ENCODE measurements at places on chromosomes 1 and 21.
A peak's percentile ranks its signal among the peaks of the same experiment; 100 is the strongest.

GRCh38 chr1:94709891-94710581 is 110.1 kb upstream of the SLC44A3 start:
- DNase-seq = no peak

DNA sequence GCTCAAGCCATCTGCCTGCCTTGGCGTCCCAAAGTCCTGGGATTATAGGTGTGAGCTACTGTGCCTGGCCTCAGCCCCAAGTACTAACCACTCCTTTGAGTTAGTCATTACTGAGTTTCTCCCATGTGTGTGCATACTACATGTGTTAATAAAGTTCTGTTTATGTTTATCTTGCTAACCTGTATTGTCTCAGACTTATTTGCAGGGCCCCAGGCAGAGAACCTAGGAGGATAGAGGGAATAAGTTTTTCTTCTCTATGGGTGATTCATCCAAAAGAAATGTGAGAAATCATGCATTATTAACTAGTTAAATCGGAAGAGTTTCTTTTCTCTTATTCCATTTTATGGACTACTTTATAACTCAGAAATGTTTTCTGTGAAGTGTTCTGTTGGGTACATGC is 203.9 kb upstream of the CACYBP start:
- no peak for DNase-seq

DNA sequence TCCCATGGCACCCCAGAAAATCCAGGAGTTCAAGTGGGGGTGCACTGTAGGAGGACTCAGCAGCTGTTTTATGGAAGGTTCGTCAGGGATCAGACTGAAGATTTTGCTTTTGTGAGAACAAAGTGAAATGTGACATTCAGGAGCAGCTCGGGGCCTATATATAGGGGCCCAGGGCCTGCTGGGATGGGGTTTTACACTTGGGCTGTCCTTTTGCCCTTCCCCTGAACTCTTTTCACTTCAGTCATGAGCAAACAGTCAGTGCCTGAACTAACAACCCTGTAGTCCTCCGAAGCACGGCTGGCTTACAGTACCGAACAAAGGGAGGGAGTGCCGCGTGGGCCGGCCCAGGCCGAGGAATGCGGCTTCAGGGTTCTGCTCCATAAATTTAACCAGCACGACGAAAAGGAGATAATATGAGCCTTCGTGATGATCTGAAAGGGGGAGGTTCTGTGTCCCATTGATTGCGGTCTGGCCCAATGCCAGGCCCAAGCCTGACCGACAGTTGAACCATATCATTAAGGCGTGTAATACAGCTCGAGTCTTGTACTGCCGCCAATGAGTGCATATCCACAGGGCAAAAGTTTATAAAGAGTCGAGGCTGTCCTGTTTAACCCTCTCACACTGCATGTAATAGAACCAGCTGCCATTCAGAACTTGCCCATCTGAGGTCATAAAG is 139.9 kb downstream of the DHRS3 start:
- DNase-seq = peak; percentile 94

DNA sequence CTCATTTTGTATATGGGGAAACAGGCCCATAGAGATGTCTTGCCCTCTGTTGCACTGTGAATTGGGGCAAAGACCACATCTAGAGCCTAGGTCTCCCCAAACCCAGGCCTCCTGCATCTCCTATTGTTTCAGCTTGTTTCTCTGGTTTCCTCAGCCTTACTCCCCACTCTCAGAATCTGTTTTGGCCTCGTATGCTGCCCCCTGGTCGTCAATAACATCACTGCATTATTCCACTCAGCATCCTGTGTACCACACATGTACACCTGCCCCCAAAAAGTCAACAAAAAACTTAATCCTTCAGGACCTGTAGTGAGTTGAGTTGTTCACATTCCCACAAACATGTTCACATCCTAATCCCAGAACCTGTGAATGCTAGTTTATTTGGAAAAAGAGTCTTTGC is 184.8 kb downstream of the BRINP2 start:
- DNase-seq = no peak

GRCh38 chr1:181317261-181317930 is 165.9 kb upstream of the CACNA1E start:
- DNase-seq = no peak

- no peak for DNase-seq
These were observed 17.5 kb downstream of the KLHL12 start for GRCh38 chr1:202909494-202909893.

DNA sequence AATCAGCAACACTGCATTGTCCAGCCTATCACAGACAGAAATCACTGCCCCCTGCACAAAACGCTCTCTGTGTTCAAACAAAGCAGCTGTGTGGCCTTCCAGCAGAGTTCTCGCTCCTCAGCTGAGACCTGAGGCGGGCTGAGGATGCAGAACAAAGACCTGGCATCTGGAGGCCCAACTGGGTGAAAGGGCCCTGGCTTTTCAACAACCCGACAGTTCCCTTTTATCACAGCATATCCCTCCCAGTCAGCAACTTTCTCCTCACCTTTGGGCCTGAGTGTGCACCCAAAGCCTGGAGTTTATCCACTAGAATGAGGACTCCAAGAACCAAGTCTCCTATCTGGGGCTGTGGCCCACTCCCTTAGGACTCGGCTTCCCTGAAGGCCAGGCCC is 42.6 kb upstream of the A3GALT2 start:
- no peak for DNase-seq

DNA sequence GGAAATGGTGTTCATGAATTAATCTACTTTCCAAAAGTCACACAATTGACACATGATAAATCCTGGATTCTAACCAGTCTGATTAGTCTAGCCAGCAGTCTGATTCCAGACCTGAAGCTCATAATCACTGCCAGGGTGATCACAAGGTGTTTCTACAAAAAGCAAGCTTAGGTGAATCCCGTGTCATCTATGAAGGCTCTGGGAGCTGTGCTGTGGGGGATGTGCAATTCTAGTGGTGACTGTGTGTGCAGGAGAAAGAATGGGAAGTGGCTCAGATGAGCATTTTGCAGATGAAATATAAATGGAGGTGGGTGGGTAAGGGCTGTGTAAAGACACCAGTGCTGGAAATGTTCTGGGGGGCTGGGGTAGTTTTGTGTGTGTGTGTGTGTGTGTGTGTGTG is 1.8 kb upstream of the NPPB start:
- no peak for DNase-seq

DNA sequence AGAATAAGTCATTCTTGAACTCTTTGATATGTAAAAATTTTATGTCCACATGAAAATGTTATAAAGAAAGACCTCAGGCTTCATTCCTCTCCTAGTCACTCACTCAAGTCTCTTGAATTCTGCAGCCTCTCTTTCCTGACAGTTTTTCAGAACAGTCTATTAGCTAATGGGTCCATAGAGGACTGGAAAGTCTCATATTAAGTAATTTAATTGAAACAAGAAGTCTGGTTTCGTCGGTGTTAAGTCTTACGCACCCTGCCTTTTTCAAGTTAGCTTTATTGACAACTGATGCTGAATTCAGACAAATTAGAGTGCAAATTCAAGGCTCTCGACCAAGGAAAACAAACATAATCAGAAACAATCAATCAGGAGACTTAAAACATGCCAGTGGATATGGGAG is 105.8 kb downstream of the GREM2 start:
- DNase-seq = no peak

GRCh38 chr1:119374208-119374874 is 5.8 kb downstream of the HAO2 start:
- no peak for DNase-seq

GRCh38 chr1:12275370-12275769 is 45.5 kb downstream of the VPS13D start:
- DNase-seq = no peak

- DNase-seq = no peak
These were observed 22.1 kb upstream of the IGSF21 start for GRCh38 chr1:18085387-18086074.

DNA sequence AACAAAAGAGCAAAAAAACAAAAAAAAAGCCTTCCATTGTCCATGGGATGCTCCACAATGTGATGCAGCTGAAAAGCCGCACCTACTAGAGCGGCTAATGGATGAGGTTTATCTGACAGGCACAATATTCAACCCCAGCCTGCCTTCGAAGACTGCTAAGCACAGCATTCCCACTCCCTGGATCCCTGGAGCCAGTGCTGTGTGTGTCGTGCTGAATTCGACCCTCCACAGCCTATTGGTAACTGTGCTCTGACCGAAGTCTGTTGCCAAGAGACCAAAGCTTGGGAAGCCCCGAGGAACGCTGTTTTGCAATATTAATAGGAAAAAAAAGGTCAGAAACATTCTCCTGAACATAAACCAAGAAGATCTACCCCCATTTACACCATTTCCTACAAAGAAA is 57.2 kb upstream of the PUM1 start:
- no peak for DNase-seq

DNA sequence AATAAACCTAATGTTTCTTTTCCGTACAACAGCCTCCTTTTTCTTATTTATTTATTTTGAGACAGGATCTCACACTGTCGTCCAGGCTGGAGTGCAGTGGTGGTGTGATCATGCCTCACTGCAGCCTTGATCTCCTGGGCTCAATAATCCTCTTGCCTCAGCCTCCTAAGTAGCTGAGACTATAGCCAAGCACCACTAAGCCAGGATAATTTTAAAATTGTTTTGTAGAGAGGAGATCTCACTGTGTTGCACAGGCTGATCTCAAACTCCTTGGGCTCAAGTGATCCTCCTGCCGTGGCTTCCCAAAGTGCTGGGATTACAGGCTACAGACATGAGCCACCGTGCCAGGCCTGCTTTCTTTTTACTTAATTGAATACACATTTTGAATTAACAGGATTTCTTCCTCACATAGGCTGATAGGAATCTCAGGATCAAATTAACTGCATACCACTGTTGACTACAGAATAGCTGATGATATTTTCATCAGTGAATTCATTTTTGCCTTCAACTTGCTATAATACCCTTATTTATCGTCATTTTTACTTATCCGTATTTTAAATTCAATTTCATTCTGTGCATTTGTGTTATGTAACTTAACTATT is 2010.5 kb downstream of the NCAM2 start:
- no peak for DNase-seq

GRCh38 chr1:102174259-102174863 is 177.6 kb upstream of the OLFM3 start:
- DNase-seq = no peak

DNA sequence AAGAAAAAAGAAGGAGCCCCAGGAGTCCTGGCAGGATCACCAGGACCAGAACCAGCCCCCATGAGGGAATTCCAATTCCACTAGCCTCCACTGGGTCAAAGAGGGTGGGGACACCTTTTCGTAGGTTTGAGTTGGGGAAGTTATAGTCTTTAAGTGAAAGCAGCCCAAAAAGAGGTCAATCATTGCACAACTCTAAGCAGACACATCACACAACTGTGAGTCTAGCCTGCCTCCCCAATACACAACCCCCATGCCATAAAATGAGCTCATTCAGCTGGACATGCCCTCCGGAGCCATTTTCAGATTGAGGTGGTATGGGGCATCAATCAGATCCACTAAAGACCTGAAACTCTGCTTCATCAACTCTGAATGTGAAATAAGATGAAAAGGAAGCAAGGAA is 179.9 kb downstream of the NPHP4 start:
- no peak for DNase-seq

GRCh38 chr21:21713651-21714180 is 715.5 kb downstream of the NCAM2 start:
- DNase-seq = no peak

GRCh38 chr1:59276439-59276851 is 20.4 kb upstream of the FGGY start:
- no peak for DNase-seq

DNA sequence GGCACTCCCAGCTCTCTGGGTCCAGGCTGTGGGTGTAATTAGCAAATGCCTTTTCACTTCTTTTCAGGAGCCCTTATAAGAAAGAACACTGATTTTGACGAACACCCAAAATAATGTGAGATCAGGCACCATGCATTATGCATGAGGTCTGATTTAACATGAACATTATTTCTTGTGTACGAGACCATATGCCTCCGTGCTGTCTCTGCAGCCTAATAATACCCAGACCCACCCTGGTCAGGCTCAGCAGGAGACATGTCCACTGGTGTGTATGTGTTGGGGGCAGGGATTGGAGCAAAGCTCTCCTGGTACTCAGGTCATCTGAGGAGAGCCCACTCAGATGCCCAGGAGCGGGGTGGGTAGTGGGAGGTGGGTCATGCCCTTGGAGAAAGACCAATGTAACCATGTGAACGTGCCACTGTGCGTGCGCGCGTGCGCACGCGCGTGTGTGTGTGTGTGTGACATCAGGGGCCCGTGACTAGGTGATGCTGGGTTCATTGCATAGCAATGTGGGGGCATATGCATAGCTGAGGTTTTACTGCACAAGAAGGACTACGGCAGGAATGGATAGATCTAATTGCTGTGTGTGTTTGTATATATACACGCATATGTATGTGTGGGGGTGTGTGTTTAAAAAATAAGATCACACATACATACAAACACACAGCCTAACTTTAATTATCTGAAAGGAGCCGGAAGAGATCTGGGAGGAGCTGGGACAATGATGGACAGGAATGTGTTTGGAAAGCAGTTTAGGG is 7.1 kb downstream of the POU3F1 start:
- no peak for DNase-seq

- no peak for DNase-seq
These were observed 852.0 kb upstream of the ADAMTS5 start for GRCh38 chr21:27818847-27819246.

GRCh38 chr1:24418898-24419628 is 3.5 kb downstream of the NIPAL3 start:
- DNase-seq = peak; percentile 8

GRCh38 chr1:230282157-230282556 is 144.0 kb downstream of the PGBD5 start:
- no peak for DNase-seq

- DNase-seq = no peak
These were observed 19.1 kb upstream of the RXRG start for GRCh38 chr1:165463978-165464377.

- no peak for DNase-seq
These were observed 98.0 kb upstream of the DUSP10 start for GRCh38 chr1:221839782-221840395.

DNA sequence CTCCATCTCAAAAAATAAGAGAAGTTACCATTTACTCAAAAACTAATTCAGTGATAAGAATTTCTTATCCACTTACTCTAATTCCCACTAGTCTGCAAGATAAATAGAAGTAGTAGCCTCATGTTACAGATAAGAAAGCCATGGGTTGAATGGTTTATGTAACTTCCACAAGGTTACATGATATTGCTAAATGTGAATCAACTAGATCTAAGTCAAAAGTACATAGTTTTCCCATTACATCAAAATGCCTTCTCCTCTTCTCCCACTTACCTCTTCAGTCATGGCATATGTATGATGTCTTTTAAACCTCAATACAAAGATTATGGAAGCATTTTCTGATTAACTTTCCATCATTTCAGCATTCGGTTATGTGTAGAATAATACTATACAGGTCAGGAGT is 108.5 kb downstream of the ASH1L start:
- DNase-seq = no peak

GRCh38 chr1:97680470-97680869 is 240.4 kb downstream of the DPYD start:
- DNase-seq = no peak
